Activated T-cell treated with anti-CD3 and anti-CD28 coated beads, Interleukin-2, amount 50 U/mL, for 4 hours (primary cell): ENCODE measurements at places on chromosomes 16 and 17.

GRCh38 chr17:12415031-12415430, 250.7 kb upstream of the MYOCD start:
- no peak for DNase-seq

GRCh38 chr16:73553941-73554660, 506.2 kb upstream of the ZFHX3 start:
- no peak for DNase-seq

DNA sequence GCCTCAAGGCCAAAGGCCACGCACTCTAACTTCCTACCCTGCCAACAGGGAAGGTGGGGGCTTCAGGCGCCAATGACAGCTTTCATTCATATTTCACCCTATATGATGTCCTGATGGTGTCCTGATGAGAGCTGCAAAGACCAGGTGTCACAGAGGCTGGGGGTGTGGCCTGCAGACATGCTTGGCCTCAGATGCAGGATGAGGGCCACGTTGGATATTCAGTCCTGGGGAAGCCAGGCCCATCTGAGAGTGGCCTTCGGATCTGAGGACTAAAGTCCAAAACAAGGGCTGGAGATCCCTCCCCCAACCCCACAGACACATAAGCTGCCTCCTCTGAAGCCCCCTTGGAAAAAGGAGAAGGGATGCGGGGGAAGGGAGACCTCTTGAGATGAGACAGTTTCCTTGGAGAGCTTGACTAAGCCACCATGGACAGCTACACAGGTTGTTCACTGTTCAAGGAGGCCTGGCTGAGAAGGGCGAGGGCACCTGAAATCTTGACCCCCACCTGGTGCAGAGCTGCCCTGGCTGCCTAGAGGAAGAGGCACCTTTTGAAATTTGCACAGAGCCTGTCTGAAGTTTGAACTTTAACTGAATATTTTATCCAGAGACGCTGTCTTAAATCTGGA, 24.3 kb upstream of the GSG1L start:
- DNase-seq = no peak

- DNase-seq = no peak
Measured at GRCh38 chr17:17785407-17785806, 51.4 kb downstream of the SREBF1 start.

DNA sequence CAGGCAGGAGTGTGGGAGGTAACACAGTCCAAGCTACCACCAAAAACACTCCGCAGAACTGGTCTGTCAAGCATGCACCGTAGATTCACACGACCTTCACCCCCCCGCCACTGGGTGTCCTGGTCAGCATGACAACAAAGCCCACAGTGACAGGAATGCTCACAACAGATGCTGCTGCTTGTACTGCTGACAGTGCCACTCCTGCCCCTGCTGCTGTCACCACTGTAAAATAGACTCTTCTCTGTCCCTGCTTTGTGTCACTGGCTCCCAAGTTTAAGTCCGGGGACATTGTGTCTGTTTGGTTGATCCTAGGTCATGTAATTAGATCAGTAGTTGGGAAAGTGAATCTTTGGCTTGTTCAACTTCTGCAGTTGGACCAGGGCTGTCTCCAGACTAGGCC, 7.0 kb upstream of the ODF4 start:
- DNase-seq = no peak

- DNase-seq = no peak
Measured at GRCh38 chr16:85187002-85187401, 74.7 kb upstream of the CIBAR2 start.

DNA sequence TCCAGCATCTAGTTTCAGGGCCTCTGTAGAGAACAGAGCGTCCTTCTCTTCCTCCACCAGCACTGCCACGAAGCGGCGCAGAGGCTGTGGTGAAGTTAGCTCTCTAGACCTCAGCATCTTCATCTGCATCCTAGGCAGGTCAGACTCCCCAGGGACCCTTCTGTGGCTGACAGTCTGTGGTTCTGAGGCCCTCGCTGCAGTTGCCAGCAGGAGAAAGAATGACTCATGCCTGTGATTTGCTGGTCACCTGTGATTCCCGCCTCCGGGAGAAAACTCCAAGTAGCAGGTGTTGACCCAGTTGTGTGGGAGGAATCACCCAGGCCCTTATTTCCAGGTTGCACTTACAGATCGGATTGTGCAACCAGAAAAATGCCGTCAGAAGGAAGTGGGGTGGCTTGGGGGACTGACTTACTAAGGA, 117.3 kb upstream of the CACNG5 start:
- DNase-seq = no peak

- no peak for DNase-seq
Measured at GRCh38 chr16:67182288-67182687, 1.5 kb downstream of the MATCAP1 start.

DNA sequence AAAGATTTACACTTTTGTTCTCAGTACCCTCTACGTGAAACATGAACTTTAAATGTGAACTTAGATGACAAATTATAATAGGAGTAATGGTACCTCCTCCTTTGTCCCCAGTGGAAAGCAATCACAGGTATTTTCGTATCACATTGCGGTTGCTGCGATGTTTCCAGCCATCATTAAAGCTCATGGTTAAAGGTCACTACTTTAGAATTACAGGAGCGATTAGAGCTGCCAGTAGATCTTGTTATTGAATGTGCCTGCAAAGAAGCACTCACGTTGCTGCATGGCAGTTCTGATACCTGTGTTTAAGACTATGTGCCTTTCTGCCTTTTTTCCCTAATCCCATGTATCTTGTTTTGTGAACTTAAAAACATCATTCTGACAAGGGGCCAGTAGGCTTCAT, 301.0 kb downstream of the CPPED1 start:
- DNase-seq = no peak

- DNase-seq = no peak
Measured at GRCh38 chr17:40909755-40910154, 24.7 kb upstream of the KRT20 start.

DNA sequence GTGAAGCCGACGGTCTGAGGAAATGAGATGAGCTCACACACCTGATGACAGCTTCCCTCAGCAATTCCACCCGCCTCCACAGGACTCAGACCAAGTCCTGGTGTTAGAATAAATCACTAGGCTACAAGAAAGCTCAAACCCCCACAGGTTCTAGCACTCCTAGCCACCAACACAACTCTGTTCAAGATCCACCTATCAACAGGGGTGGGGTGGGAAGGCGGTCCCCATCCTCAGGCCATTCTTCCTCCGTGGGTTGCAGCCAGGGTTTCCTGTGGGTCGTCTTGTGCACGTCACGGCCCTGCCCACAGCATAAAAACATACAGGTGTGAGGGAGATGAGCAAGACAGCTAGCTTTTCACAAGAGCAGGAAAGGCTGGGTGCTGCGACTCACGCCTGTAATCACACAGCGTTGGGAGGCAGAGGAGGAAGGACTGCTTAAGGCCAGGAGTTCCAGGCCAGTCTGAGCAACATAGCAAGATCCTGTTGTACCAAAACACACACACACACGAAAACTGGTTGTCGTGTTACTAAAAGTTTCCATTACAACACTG, 81.1 kb downstream of the ANKRD11 start:
- peak; percentile 56 for DNase-seq

- no peak for DNase-seq
Measured at GRCh38 chr17:65058593-65058992, 2.1 kb upstream of the GNA13 start.

- DNase-seq = no peak
Measured at GRCh38 chr17:31308372-31309334, 5.2 kb downstream of the EVI2B start.

DNA sequence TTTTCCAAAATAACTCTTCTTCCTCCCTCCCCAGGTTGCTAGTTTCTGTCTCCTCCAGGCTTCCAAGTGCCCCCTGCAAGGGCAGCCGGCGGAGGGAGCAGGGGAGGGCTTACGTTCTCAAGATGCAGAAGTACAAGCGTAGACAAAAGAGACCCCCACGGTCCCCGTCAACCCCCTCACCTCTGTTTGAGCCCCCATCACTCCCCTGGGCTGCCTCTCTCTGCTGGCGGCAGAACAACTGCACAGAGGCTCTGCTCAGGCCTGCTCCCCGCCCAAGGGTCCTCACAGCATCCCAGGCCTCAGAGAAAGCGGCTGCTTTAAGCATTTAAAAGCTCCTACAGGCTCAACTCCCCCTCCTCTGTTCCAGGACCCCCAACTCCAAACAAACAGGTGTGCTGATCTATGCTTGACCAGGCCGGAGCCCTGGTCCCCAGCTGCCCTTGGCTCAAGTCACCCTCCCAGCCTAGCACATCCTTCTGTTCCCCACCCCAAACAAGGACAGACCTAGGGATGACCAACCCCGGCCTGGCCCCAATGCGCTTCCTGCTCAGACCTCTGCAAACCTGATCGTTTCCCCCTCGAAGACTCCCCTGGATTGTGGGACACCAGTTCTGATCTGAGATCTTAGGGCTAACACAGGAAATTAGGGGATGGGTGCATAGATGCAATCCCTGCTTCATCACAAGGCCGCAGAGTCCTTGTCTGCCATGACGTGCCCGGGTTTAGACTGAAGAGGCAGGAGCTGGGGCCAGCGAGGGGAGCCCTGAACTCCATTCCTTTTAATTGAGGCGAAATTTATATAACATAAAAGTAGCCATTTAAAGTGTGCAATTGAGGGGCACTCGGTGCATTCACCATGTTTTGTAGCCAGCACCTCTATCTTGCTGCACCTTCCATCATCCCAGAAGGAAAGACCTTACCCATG, 17.2 kb upstream of the RBFOX3 start:
- no peak for DNase-seq

- no peak for DNase-seq
Measured at GRCh38 chr16:80946481-80946880, 60.2 kb downstream of the CMC2 start.

DNA sequence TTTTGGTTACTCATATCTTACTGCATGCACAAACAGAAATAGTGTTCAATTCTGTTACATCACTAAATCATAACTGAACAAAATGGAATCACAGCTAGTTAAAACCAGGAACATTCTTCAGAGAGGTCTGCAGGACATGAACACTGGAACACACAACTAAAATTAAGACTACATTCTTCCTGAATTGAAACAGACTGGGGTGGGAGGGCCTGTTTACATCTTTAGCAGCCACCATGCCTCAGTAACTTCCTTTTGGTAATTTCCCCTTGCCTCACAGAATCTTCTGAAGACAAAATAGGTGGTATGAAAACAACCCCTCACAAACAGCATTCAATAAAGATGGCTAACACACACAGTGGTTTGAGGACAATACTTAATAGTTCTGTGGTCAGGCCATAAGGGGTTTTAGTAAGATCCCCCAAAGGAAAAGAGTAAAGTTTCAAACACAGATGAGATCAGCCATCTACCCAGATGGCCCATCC, 6.5 kb downstream of the MARF1 start:
- DNase-seq = no peak

DNA sequence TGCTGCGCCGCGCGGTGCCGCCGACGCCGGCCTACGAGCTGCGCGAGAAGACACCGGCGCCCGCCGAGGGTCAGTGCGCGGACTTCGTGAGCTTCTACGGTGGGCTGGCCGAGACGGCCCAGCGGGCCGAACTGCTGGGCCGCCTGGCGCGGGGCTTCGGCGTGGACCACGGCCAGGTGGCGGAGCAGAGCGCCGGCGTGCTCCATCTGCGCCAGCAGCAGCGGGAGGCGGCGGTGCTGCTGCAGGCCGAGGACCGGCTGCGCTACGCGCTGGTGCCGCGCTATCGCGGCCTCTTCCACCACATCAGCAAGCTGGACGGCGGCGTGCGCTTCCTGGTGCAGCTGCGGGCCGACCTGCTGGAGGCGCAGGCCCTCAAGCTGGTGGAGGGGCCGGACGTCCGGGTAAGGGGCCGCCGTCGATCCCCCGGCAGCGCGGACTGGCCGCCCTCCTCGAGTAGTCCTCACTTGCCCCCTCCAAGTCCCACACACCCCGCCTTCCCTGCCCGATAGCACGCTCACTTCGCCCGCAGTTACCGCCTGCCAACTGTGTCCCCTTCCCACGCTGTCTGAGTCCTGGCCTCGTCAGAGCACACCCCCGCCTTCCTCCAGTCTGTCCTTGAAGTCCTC, 470 bp downstream of the MLYCD start:
- peak; percentile 53 for DNase-seq

- DNase-seq = no peak
Measured at GRCh38 chr17:82247182-82247823, 18.5 kb downstream of the SLC16A3 start.

- no peak for DNase-seq
Measured at GRCh38 chr17:4884489-4884888, 14.8 kb upstream of the C17orf107 start.

GRCh38 chr17:68981288-68981687, 26.1 kb upstream of the ABCA8 start:
- no peak for DNase-seq

DNA sequence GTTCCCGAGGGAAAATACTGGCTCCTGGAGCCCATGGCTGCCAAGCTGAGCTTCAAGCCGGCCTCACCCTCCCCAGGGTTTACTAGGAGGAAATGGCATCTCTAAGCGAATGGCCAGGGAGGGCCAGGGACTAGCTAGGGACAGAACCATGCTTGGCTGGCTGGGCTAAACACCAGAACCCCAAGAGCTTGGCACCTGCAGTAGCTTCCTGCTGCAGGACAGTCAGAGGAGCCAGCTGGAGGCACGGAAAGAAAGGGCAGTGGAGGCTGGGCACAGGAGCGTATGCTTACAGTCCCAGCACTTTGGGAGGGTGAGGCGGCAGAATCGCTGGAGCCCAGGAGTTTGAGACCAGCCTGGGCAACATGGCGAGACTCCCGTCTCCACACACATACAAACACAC, 33.7 kb downstream of the PEMT start:
- DNase-seq = no peak

GRCh38 chr16:2919511-2920255, 8.0 kb downstream of the FLYWCH1 start:
- peak; percentile 63 for DNase-seq

DNA sequence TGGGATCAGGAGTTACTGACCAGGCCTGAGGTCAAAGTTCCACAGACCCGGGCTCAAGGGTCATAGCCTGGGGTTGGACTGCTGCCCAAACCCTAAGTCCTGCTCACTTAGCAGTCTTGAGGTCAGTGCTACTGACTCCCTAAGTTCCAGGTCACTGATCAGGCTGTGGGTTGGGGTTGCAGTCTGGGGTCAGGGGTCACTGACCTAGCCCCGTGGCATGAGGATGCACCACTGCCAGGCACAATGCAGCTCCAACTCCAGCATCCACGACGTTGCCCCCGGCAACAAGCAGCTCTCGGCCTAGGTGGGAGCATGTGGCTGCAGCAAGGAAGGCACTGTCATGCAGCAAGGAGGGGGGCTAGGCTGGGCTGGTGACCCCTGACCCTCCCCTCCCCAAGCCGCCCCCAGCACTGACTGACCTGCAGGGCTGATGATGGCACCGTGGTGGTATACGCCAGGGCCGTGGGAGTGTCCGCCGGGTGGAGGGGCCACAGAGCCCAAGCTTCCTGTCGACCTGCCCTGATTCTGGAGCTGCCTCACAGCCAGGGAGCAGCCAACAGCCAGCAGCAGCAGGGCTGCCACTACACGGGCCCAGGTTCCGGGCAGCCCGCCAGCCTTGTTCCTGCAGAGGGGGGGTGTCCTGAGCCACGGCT, 1.1 kb downstream of the GGT6 start:
- no peak for DNase-seq

- no peak for DNase-seq
Measured at GRCh38 chr17:31622500-31622899, 231.0 kb downstream of the RAB11FIP4 start.

GRCh38 chr16:8936421-8936820, 27.3 kb downstream of the USP7 start:
- DNase-seq = peak; percentile 75
